ENCODE measurements at places on chromosomes 1 and 21.

DNA sequence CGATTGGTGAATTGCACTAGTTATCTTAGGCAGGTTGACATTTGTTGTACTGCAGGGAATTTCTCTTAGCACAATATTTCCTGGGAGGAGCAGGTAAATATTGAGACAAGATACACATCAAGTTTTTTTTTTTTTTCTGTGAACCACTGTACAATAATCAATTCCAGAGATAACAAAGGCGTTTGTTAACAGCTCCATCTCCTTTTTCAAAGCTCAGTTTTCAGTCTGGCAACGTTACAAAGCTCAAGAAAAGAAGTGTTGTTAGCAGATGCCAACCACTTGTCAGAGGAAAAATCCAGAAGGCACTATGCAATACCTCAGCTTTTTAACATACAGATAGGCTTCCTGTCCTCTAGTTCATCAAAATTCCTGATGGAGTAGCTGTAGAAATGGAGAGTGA lies 40.9 kb upstream of the DAB1 start:
- DNase-seq = no peak

GRCh38 chr1:67888216-67889106 lies 55.2 kb upstream of the GNG12 start:
- DNase-seq = no peak

DNA sequence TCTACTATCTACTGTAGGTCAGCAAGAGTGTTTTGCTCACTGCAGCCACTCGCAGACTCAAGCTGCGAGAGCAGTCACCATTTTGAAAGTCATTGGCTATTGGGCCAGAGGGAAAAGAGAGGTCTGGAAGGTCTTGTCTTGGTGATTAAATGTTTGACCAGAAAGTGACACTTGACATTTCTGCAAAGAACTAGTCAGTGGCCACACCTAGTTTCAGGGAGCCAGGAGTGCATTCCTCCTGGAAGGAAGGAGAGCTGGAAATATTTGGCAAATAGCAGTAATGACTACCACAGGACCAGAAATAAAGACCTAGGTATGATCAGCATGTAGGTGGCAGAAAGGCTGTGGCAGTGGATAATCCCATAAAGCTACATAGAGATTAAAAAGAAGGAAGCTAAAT lies 440.0 kb upstream of the PLXNA2 start:
- no peak for DNase-seq

GRCh38 chr1:41371630-41372599 lies 10.7 kb downstream of the FOXO6 start:
- no peak for DNase-seq

GRCh38 chr1:151501474-151501873 lies 9.7 kb upstream of the CGN start:
- DNase-seq = no peak

- no peak for DNase-seq
These were observed 128.5 kb upstream of the HNRNPU start for GRCh38 chr1:244992833-244993232.

GRCh38 chr1:206013026-206013795 lies 10.0 kb upstream of the RAB7B start:
- DNase-seq = no peak

DNA sequence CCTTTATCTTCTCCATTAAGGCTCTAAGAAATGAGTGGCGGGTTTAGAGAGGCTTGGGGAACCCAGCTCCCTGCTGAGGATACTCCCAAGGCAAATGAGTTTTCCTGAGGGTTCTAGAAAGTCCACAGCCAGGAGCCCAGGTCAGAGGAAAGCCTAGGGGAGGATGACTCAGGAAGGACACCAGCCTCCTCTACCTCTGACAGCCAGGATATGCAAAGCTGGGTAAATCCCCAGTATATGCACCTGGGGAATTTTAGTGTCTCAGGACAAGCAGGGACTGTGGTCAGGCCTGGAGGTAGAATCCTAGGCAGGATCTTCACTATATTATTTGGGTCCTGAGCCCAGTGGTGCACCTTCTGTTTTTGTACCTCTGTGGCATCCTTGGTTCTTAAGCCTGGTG lies 23.5 kb upstream of the WNT4 start:
- DNase-seq = no peak
